ENCODE measurements at places on chromosomes 13 and 19. TPM values are rescaled to one million over a fixed set of nuclear protein-coding genes. Genes with fewer than 3 reads are reported as not detected.

DNA sequence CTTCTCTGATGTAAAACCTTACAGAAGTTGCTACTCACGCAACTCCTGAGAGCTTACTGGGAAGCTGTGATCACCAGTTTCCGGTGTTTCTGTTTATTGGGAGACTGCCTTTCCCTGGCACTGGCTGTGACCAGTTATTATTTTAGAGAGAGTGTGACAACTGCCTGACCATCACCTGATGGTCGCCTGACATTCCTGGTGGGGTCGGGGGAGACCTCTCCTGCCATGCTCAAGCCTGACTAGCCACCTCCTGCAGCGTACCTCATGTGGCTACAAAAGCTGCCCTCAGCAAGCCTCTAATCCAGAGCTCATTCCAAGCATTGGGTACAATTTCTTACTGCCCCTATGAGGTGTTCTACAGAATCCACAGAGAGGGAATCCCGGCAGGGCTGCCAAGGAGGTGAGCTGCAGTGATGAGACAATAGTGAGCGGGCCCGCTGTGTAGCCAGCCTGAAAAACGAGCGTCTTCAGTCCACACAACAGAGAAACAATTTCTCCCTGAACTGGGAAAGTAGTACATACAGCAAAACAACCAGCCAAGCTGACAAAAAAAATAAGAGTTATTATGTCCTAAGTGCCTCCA, 28.7 kb downstream of the GJA3 start:
- DNase-seq = no peak
- H3K27me3 ChIP-seq = peaks cover 5% of the 10 kb centered on the region
- no peak overlapping the region for H3K4me3 ChIP-seq

DNA sequence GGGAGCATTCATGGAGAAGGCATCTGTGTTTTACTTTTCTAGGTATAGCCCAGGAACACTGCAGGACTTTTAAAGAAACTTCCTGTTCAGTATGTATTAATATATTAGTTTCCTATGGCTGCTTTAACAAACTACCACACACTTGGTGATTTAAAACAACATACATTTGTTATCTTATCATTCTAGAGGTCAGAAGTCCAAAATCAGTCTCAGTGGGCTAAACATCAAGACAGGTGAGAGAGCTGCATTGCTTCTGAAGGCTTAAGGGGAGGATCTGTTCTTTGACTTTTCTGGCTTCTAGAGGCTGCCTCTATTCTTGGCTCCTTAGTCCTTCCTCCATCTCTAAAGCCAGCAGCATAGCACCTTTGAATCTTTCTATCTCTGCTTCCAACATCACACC, 37.6 kb upstream of the DIAPH3 start:
- no peaks in the 10 kb centered on the region for H3K27me3 ChIP-seq
- H3K4me1 ChIP-seq = no peaks in the 10 kb centered on the region

Gene HCST
- total RNA-seq = 16.7 TPM

DNA sequence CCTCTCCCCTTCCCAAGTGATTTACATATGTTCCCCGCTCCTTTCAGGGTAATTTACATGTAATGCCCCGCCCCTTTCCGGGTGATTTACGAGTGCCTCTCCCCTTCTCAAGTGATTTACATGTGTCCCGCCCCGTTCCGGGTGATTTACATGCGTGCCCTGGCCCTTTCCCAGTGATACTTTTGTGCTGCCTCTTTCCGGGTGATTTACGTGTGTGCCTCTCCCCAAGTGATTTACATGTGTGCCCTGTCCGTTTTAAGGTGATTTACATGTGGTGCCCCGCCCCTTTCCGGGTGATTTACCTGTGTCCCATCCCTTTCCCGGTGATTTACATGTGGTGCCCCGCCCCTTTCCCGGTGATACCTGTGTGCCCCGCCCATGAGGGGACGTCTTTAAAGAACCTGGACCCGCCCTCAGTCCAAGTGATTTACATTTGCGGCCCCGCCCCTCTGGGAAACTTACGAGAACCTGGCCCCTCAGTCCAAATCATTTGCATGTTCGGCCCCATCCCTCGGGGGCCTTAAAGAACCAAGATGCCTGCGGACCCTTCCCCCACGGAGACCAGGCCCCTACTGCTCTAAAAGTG, 559 bp upstream of the LENG9 start:
- H3K27ac ChIP-seq = peak overlapping the region; percentile 97
- no peaks in the 10 kb centered on the region for H3K4me1 ChIP-seq
- DNase-seq = peak; percentile 88
- no peaks in the 10 kb centered on the region for H3K27me3 ChIP-seq

- H3K4me1 ChIP-seq = no peaks in the 10 kb centered on the region
- peaks cover 23% of the 10 kb centered on the region for H3K27me3 ChIP-seq
- H3K36me3 ChIP-seq = no peaks in the 10 kb centered on the region
- H3K27ac ChIP-seq = no peak overlapping the region
- DNase-seq = no peak
These were observed 3.7 kb downstream of the A1BG start for GRCh38 chr19:58349590-58349989.

DNA sequence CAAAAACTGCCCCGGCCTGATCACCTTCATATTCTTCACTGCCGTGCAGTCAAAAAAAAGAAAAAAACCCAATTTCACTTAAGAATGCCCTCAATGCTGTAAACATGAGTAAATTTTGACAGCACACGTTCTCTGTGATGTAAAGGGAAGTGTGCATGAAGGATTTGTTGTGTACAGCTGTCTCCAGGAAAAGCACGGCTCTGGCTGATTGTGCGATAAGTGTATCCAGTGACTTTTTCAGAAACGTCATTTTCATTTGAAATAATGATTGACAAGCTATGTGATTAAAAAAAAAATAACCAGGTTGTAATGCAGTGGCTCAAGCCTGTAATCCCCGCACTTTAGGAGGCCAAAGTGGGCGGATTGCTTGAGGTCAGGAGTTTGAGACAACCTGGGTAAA, 39.6 kb downstream of the ANKRD10 start:
- H3K36me3 ChIP-seq = peaks cover 5% of the 10 kb centered on the region
- no peak overlapping the region for H3K27ac ChIP-seq
- H3K4me3 ChIP-seq = peak overlapping the region; percentile 4
- no peak for DNase-seq
- peaks cover 13% of the 10 kb centered on the region for H3K4me1 ChIP-seq
- no peaks in the 10 kb centered on the region for H3K27me3 ChIP-seq

Gene DZIP1
- total RNA-seq = 41.4 TPM

Gene GRIK5
- total RNA-seq = 16.2 TPM

DNA sequence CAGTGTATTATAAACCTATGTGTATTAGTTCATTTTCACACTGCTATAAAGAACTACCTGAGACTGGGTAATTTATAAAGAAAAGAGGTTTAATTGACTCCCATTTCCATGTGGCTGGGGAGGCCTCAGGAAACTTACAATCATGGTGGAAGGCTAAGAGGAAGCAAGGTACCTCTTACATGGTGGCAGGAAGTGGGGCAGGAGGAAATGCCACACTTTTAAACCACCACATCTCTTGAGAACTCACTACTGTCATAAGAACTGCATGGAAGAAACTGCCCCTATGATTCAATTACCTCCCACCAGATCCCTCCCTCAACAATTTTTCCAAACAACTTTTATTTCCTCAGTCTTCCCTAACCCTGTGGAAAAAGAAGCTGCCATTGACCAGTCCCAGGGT, 14.5 kb upstream of the TPP2 start:
- H3K27me3 ChIP-seq = no peaks in the 10 kb centered on the region
- no peaks in the 10 kb centered on the region for H3K36me3 ChIP-seq
- H3K4me3 ChIP-seq = no peak overlapping the region
- no peak for DNase-seq

DNA sequence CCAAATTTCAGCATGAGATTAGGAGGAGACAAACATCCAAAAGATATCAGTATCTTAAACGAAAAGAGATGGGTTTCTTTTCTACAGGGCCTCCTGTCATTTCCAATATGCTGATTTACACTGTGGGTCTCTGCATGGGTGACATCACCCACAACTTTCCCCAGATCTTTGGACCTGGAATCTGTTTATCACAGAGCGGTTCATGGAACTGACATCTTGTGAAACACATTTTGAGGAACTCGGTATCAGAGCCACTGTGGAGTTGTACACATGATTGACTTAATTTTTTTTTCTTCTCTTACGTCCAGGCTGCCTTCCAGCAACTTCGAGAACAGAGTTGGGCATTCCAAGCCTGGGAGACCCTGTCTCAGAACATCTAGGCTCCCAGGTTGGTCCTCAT, 80.2 kb upstream of the SERP2 start:
- no peak for DNase-seq
- no peaks in the 10 kb centered on the region for H3K4me1 ChIP-seq
- H3K36me3 ChIP-seq = no peaks in the 10 kb centered on the region
- H3K27me3 ChIP-seq = no peaks in the 10 kb centered on the region
- no peak overlapping the region for H3K27ac ChIP-seq

Gene RFPL4A
- total RNA-seq = 0.41 TPM

DNA sequence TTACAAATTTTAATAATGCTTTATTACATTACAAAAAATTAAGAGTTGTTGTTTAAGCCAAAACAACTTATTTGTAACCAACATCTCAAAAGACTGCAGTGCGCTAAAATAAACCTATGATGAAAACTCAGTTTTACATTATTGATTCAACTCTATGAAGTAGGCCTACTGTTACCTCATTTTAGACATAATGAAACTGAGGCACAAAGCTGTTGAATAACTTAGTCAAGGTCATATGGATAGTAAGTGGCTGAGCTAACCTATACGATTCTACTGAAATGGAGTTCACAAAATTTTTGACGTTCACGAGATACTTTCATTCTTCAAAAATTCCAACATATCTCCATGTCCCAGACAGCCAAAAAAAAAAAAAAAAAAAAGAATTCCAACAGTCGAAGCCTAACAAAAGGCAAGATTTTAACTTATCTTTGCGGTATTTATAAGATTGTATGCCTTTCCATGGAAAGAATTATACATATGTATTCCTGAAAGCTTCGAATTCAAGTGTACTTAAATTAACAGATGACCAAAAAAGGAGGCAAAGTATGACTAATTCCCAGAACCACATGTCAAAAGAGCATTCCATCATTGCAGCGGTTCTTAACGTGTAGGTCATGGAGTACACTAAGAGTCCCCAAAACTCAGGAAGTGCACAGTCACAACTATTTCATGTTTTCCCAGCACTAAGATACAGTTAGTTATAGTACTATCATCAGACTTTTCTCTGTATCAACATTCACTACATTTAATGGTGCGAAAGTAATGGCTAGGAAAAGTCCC, 69.4 kb downstream of the PSPC1 start:
- no peak for DNase-seq
- no peaks in the 10 kb centered on the region for H3K4me1 ChIP-seq
- H3K27ac ChIP-seq = no peak overlapping the region
- H3K36me3 ChIP-seq = no peaks in the 10 kb centered on the region
- H3K4me3 ChIP-seq = no peak overlapping the region
- H3K27me3 ChIP-seq = no peaks in the 10 kb centered on the region

GRCh38 chr13:45678282-45678681, 23.8 kb upstream of the CBY2 start:
- H3K27ac ChIP-seq = no peak overlapping the region
- H3K4me3 ChIP-seq = no peak overlapping the region
- H3K36me3 ChIP-seq = no peaks in the 10 kb centered on the region

GRCh38 chr19:41420101-41420880, 6.9 kb downstream of the B3GNT8 start:
- peaks cover 51% of the 10 kb centered on the region for H3K36me3 ChIP-seq
- no peaks in the 10 kb centered on the region for H3K4me1 ChIP-seq
- no peak overlapping the region for H3K4me3 ChIP-seq
- no peak for DNase-seq
- H3K27me3 ChIP-seq = no peaks in the 10 kb centered on the region

Gene PTH2
- total RNA-seq = not detected

Gene NAA16
- 22.3 TPM for total RNA-seq

Gene PTPRH
- 2.8 TPM for total RNA-seq

- H3K36me3 ChIP-seq = no peaks in the 10 kb centered on the region
- no peak overlapping the region for H3K27ac ChIP-seq
- H3K4me1 ChIP-seq = no peaks in the 10 kb centered on the region
These were observed 20.4 kb downstream of the MLLT1 start for GRCh38 chr19:6259312-6259861.

DNA sequence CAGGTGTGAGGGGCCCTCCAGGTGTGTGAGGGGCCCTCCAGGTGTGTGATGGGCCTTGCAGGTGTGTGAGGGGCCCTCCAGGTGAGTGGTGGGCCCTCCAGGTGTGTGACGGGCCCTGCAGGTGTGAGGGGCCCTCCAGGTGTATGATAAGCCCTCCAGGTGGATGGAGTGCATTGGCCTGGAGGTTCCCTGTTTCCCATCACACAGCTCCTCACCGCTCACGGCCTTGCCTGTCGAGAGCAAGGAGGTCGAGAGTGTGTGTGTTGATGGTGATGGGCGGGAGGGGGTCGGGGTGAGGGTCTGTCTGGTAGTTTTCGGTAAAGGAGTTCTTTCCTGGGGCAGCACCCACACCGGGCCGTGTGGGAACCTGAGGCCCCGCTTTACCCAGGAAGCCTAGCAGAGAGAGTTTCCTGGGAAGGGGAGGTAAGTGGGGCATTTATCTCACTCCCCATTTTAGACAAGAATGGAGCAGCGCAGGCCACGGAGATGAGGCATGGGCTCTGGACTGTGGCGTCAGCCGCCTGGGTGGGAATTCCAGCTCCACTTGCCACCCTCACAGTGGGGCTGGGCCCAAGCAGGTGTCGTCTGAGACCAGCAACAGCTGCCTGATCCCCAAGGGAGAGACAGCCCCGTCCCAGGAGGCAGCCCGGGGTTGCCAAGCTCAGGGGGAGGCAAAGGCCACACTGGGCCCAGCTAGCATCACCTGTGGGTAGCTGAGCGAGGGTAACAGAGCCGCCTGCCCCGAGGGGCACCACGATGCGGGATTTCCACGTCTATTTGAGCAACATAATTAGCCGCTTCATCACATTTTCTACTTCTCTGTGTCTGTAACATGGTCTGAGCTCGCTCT, 10.9 kb upstream of the GAS6 start:
- no peak overlapping the region for H3K4me3 ChIP-seq
- no peaks in the 10 kb centered on the region for H3K4me1 ChIP-seq
- no peaks in the 10 kb centered on the region for H3K36me3 ChIP-seq
- H3K27me3 ChIP-seq = no peaks in the 10 kb centered on the region
- no peak for DNase-seq

- no peak overlapping the region for H3K27ac ChIP-seq
- no peaks in the 10 kb centered on the region for H3K27me3 ChIP-seq
- H3K4me3 ChIP-seq = no peak overlapping the region
- DNase-seq = no peak
- no peaks in the 10 kb centered on the region for H3K36me3 ChIP-seq
These were observed 32.3 kb downstream of the GNG7 start for GRCh38 chr19:2670217-2670616.

Gene MEDAG
- 12.1 TPM for total RNA-seq

GRCh38 chr19:7904074-7905020, 670 bp downstream of the MAP2K7 start:
- H3K4me1 ChIP-seq = no peaks in the 10 kb centered on the region
- H3K27me3 ChIP-seq = no peaks in the 10 kb centered on the region

Gene TMEM59L
- 5.9 TPM for total RNA-seq

GRCh38 chr19:28569132-28570131, 643.5 kb downstream of the UQCRFS1 start:
- H3K27ac ChIP-seq = no peak overlapping the region
- no peak overlapping the region for H3K4me3 ChIP-seq
- no peak for DNase-seq
- no peaks in the 10 kb centered on the region for H3K36me3 ChIP-seq

All from kidney (tissue), 22 donors.